ENCODE measurements at places on chromosomes 11 and 22. TPM values are rescaled to one million over a fixed set of nuclear protein-coding genes. Genes with fewer than 3 reads are reported as not detected.

PRG2 gene
- total RNA-seq, result 0.09 TPM

ANKRD49 gene
- 16.6 TPM for total RNA-seq

E2F8 gene
- total RNA-seq, result 0.92 TPM

SERPING1 gene
- 4.5 TPM for total RNA-seq

APOL6 gene
- 20.5 TPM for total RNA-seq

SAA1 gene
- total RNA-seq, result not detected

TMPRSS13 gene
- not detected for total RNA-seq

NPAS4 gene
- not detected for total RNA-seq
